ENCODE measurements at places on chromosomes 5 and 9.

- DNase-seq: no peak
Measured at GRCh38 chr9:79939819-79940218, 368.1 kb downstream of the TLE4 start.

GRCh38 chr5:9799606-9800005, 169.5 kb upstream of the TAS2R1 start:
- no peak for DNase-seq

DNA sequence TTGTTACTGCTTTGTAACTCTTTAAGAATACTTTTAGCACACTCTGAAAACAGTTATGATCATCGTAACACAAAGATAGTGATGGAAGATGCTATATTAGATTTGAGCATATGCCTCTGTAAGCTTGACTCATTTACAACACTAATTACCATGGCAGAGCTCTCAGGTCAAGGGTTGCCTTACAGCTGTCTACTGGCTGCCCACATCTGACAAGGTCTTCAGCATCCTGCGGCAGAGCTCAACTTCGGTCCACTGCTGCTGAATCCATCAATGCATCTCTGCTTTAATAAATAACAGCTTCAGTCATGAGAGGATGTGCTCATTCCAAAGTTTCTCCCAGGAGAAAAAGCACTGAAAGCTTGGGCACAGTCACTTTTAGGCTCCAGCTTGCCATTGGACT, 449.4 kb downstream of the RASEF start:
- DNase-seq: no peak

- no peak for DNase-seq
Measured at GRCh38 chr5:97544678-97545077, 361.6 kb upstream of the RIOK2 start.

DNA sequence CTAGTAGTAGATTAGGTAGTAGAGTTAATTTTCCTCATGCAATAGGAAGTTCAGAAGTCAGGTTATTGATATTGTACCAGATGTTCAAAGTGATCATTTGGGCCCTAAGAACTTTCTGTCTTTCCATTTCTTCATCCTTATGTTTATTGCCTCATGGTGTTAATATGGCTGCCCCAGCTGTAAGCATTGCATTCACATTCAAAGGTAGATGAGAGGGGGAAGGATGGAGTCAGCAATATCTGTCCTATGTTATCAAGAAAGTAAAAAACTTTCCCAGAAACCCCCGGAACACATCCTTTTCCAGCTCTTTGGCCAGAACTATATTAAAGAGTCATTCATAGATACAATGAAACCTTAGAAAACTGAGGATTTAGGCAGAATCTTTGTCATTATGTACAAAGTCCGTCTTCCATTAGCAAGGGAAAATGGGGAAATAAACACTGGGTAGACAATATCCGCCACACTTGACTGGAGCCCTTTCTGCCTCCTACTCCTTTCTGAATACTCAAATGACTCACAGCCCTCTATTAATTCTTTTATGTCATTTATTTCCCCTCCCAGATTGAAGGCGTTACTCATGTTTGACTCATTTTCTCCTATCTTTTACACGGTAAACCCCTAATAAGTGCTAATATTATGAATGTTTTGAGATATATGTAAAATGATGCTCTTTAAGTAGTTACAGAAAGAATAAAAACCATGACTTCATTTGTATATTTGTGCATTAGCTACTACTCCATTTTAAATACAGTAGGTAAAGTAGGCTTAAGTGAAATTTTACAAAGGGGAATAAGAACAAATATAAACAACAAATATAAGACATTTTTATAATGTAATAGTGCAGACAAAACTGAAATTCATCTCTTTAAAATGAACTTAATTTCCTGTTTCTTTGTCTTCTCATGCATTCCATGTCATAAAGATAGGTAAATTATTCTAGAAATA, 127.6 kb downstream of the SLF1 start:
- no peak for DNase-seq

DNA sequence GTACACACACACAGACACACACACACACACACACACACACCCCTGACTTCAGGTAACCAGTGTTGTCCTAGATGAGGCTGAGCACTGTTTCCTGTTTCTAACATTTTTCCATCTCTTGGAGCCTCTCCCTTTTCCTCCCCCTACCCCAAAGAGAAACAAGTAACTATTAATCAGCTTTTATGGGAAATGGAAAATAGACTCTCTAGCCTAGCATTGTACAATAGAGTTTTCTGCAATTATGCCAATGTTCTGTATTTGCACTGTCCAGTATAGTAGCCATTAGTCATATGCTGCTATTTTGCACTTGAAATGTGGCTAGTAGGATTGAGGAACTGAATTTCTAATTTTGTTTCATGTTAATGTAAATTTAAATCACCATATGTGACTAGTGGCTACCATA, 33.1 kb downstream of the RAB3C start:
- no peak for DNase-seq

- no peak for DNase-seq
Measured at GRCh38 chr5:118439831-118440230, 548.5 kb downstream of the DTWD2 start.

GRCh38 chr9:94554439-94555331, at the start of gene PCAT7:
TSS of gene PCAT7 (plus strand) at chr9:94555083.
- DNase-seq: no peak

GRCh38 chr5:150694612-150695011, 6.2 kb downstream of the RBM22 start:
- DNase-seq: no peak

DNA sequence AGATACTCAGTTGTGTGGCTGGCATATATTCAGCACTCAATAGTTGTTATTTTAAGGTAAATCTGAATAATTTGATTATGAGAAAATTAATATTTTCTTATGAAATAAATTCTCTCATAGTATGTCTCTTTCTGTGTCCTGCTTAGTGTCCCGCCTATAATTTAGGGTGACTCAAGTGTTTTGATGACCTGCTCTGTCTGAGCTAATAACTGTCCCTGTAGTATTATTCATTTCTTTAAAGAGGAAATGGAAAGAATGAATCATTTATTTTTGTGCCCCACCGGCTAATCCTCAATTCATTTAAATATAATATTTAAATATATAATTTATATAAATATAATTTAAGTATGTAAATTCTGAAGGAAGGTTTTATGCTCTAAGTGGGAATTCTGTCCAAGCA, 4.1 kb downstream of the SLC1A1 start:
- no peak for DNase-seq

- DNase-seq: no peak
Measured at GRCh38 chr9:132234535-132234934, 72.7 kb downstream of the NTNG2 start.

- DNase-seq: no peak
Measured at GRCh38 chr9:81193362-81194339, 495.7 kb downstream of the TLE1 start.

DNA sequence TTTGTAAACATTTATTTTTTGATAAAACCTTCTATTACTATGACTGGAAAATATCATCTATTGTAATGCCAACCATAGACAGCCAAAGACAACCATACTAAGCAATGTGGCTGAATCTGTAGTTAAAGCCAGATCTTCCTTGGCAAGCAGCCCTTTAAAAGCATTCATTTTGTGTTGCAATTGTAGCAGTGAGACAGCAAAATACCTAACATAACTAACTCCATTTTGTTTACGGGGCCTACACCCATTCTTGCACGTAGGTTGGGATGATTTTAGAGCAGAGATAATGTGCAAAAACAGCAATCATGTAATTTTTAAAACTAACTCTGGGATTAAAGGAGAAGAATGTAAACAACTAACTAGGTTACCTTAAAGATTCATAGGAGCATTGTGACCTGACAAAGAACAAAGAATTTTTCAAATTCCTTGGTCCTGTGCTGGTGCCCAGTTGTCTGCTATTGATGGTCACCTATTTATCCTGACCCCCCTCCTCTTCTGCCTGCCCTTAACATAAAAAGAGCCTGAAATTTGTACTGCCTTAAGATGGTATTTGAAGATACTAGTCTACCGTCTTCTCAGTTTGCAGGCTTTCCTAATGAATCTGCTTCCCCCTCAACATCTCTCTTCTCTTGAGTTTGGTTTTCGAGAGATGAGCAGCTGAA, 10.6 kb downstream of the IFNA1 start:
- DNase-seq: no peak

- no peak for DNase-seq
Measured at GRCh38 chr5:178580271-178580955, 9.8 kb downstream of the COL23A1 start.

GRCh38 chr5:9608093-9608492, 22.1 kb downstream of the TAS2R1 start:
- DNase-seq: no peak

- DNase-seq: no peak
Measured at GRCh38 chr9:34362614-34363214, 14.0 kb downstream of the MYORG start.

Measured in vagina (tissue), 2 donors.